ENCODE measurements at places on chromosomes 16 and 17. TPM values are rescaled to one million over a fixed set of nuclear protein-coding genes. Genes with fewer than 3 reads are reported as not detected.

SSTR5 gene
- total RNA-seq = not detected

DNA sequence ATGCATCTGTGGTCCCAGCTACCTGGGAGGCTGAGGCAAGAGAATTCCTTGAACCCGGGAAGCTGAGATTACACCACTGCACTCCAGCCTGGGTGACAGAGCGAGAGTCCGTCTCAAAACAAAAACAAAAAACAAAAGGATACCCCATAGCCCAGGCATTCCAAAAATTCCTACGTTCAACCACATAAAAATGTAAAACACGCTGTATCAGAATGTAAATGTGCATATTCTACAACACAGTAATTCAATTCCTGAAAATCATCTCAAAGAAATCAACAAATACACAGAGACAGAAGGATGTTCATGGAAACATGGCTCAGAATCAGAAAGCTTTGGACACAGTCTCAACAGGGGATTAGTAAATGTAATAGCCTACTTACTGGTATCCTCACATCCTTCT, 33.0 kb downstream of the COG7 start:
- no peak for DNase-seq

DNA sequence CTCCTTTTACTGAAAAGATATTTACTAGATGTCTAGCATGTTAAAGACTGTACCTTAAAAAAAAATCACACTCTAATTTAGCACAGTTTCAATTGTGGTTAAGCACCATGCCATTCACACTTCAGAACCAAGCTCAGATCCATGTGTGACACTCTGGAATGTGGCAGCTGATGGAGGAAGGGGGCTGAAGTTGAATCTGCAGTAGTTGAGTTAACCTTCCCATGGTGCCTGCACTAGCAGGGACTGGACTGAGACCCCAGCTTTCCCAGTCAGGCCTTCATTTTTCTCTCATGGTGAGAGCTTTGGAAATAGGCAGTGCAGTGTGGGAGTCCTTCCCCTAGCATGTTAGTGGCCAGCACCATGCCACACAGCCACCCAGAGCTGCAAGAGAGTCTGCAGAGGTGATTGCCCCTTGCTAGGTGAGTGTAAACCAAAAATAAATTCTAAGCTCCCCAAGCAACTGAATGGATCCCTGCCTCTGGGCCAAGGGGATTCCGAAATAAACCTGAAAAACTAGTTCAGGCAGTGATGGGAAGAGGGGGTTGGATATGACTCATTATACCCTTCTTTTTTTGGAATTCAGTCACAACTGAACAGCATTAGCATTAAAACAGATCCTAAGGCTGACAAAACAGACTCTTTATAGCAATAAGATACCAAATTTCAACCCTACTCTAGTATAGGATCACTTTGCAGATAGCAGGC, 208.5 kb downstream of the WWOX start:
- DNase-seq = no peak

- no peak for DNase-seq
Measured at GRCh38 chr16:54361246-54361645, 74.7 kb upstream of the IRX3 start.

GRCh38 chr17:31538080-31538762, 146.7 kb downstream of the RAB11FIP4 start:
- DNase-seq = no peak

DNAH3 gene
- 0.36 TPM for total RNA-seq

DNA sequence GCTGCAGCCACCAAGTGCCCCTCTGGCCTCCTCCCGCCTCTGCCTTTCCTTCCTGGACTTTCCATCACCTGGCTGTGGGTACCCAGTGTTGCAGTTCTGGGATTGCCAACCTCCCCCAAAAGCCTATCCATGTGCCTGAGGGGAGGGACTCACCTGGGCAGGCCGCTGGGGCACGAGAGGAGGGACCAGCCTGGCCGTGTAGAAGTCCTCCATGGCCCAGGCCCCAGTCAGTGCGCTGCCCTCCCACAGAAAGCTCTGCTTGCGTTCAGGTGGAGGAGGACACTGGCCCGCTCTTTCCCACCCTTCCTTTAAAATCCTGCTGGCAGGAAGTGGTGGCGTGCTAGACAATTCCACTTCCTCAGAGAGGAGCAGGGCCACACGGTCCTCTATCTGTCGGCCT, 14.2 kb downstream of the SLX4 start:
- DNase-seq = no peak

- DNase-seq = no peak
Measured at GRCh38 chr17:5672141-5672540, 87.8 kb upstream of the NLRP1 start.

GRCh38 chr16:68264128-68265077, at the start of gene SLC7A6:
Gene SLC7A6, plus strand, starts transcription at chr16:68264526. Its CDS starts 10,201 bp downstream, at chr16:68274727.
- peak; percentile 84 for DNase-seq

ABCA6 gene
- total RNA-seq = 225 TPM

- no peak for DNase-seq
Measured at GRCh38 chr16:88730632-88731607, 24.6 kb downstream of the CTU2 start.

- no peak for DNase-seq
Measured at GRCh38 chr17:39196808-39197291, 619 bp downstream of the CACNB1 start.

DNA sequence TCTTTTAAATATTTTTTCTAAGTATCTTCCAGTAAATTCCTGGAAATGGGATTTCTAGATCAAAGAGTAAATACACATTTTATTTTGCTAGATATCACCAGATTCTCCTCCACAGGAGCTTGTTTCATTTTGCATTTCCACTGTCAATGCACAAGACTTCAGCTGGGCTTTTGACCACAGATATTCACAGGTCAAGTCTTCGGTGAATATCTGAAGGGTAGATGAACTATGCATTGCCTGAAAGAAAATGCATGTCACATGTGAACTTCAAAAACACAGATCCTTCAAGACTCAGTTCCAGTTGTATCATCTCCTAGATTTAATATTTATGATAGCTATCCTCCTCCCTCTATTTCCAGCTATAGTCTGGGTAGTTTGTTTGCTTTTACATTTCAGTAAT, 963.6 kb upstream of the GOT2 start:
- DNase-seq = no peak

DNA sequence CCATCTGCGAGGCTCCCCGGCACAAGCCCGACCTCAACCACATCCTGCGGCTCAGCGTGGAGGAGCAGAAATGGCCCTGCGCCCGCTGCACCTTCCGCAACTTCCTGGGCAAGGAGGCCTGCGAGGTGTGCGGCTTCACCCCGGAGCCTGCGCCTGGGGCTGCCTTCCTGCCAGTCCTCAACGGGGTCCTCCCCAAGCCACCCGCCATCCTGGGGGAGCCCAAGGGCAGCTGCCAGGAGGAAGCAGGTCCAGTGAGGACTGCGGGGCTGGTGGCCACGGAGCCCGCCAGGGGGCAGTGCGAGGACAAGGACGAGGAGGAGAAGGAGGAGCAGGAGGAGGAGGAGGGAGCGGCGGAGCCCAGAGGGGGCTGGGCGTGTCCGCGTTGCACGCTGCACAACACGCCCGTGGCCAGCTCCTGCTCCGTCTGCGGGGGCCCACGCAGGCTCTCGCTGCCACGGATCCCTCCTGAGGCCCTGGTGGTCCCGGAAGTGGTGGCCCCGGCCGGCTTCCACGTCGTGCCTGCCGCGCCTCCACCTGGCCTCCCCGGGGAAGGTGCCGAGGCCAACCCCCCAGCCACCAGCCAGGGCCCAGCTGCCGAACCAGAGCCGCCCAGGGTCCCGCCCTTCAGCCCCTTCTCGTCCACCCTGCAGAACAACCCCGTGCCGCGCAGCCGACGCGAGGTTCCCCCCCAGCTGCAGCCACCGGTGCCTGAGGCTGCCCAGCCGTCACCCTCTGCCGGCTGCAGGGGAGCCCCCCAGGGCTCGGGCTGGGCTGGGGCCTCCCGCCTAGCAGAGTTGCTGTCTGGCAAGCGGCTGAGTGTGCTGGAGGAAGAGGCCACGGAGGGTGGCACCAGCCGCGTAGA, 13.1 kb upstream of the PRR35 start:
- peak; percentile 86 for DNase-seq

DNA sequence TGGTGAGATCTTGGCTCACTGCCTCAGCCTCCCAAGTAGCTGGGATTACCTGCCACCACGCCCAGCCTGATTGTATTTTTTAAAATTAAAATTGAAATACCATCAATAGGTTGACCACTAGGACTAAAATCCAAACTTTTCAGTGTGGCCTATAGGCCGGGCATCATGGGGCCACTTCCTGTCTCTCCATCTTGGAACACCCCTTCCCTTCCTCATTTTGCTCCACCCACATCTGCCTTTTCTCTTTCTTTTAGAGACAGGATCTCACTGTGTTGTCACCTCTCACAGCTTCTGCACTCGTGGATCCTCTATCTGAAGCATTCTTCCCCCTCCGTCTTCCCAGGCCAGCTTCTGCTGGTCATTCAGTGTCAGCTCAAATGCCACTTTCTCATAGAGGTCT, 57.0 kb downstream of the BMERB1 start:
- no peak for DNase-seq

C1QTNF1 gene
- 22.6 TPM for total RNA-seq

DNA sequence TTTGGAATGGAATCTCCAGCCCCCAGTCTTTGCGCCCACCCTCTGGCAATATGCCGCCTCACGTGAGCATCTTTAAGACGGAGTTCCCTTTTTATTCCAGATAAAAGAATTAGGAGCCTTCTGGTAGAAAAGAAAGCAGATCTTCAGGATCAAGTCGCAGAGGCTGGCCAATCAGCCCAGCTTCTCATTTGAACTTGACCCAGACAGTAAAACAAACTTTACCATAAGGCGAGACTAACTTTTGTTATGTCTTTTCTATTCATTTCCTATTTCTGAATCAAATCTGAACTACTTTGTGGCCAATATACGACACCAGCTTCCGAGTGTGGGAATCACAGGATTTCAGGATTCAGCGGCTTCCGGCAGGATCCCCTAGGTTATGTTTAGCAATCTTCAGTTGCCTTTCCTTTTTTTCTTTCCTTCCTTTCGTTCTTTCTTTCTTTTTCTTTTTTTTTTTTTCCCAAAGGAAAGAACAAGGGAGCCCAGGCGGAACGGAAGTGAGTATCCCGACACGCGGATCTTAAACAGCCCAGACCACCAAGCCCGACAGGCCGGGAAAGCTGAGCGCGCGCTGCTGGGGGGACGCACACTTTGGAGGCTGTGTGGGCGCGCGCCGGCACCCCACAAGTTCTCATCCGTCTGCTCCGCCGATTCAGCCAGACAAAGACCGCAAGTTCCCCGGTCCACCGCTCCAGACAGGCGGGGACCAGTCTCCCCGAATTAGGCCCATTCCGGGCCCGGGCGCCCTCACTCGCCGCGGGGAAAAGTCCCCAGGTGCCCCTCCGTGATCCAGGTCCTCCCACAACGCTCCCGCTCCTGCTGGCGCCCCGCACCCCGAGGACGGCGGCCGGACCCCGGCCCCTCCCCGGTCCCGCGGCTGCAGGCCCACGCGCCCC, 633 bp downstream of the TBC1D16 start:
- no peak for DNase-seq

DNASE1L2 gene
- 1.6 TPM for total RNA-seq

CETP gene
- 8.2 TPM for total RNA-seq

GRCh38 chr17:50114849-50115357, 15.1 kb downstream of the SAMD14 start:
- no peak for DNase-seq
